ENCODE measurements at places on chromosomes 2 and 18.

DNA sequence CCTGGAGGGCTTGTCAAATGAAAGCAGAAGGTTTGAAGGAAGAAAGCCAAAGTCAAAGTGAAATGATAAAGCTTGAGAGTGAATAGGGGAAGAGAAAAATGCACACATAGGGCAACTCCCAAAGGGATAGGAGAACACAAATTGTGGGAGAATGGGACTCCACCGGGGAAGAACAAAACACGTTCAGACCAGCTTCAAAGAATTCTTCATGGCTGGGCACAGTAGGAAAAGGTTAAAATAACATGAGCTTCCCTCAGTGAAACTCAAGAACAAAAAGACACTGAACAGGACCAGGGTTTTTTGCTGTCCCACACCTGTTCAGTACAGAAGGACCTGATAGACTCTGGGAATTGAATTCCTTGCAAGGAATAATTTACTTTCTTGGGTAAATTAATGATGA lies 123.1 kb upstream of the NCKAP5 start:
- no peak for DNase-seq

- peak; percentile 78 for DNase-seq
These were observed 45.2 kb upstream of the GLS start for GRCh38 chr2:190835303-190835930.

DNA sequence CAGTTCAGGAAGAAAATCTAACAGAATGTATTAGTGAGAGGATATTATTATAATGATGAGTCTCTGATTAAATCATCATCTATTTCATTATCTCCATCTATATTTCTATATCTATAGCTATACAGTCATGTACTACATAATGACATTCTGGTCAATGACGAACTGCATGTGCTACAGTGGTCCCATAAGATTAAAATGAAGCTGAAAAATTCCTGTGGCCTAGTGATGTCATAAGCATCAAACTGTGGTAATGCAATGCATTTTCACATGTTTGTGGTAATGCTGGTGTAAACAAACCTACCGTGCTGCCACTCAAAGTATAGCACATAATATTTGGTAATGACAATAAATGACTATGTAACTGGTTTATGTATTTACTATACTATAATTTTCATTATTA lies 1127.9 kb upstream of the CHAC2 start:
- DNase-seq, result no peak

DNA sequence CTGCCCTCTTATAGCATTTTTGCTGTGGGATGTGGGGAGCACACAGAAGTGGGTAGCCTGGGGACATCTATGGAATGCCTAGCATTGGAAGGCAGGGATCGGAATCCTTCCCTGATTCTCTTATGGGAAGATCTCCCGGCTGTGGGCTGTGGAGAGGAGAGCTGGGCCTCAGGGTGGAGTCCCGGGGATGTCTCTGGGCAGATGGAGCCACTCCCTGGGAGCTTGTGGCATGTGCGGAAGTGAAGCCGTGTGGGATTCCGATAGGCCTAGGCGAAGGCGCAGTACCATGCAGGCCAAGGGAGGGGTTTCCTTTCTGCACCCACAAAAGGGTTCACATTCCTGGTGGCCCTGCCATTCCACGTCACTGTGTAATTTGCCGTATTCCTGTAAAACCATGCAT lies 87.9 kb downstream of the GLI2 start:
- DNase-seq, result no peak

DNA sequence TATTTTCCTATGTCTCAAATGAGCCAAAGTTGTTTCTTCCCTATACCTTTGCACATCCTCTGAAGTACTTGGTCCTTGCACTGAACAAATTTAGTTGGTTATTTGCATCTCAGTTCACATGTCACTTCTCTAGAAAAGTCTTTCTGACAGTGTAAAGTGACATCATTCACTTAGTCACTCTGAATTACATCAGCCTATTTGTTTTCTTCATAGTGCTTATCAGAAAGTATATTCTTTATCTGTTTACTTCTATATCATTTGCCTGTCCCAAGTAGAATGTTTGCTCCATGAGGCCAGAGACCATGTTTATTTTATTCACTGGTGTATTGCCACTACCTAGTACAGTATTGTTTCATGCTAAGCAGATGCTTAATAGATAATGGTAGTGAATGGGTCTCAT lies 173.7 kb downstream of the HNMT start:
- peak; percentile 18 for DNase-seq

DNA sequence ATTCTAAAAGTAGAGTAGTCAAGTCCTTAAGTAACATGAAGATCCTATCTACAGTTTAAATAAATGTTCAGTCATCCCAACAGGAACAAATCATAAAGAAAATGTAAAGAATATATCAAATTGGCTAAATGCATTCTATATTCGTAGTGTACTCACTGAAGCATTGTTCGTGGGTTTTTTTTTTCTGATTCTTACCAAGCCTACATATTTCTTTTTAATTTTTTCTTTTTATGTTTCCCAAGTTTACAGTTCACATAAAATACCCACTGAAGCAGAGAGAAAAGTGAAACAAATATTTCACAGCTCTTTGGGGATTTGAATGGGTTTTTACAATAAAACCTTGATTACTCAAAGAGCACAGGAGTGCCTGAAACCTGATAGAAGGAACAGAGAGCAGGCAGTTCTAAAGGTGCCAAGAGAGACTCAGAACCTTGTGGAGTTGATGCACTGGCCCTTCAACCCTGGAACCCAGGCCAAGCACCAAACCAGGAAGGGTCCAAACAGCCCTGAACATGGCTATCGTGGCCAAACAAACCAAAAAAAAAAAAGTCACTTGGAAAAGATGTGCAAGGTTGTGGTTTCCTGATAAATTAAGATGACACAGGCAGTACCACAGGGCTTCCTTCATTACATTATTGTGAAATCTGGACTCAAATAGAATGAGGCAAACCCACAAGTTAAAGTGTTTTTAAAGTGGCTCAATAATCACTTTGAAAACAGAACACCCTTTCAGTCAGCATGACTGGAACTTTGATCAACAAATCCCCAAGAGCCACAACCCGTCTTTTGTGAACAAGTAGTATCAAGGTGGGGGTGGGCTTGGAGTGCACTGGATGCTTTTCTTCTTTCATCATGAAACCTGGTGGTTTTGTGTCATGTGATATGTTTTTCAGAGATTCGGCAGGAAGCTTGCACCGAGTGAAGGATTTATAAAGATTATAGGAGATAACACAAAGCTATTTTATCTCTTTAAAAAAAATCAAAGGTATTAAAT lies 245.0 kb upstream of the FN1 start:
- DNase-seq, result peak; percentile 75

DNA sequence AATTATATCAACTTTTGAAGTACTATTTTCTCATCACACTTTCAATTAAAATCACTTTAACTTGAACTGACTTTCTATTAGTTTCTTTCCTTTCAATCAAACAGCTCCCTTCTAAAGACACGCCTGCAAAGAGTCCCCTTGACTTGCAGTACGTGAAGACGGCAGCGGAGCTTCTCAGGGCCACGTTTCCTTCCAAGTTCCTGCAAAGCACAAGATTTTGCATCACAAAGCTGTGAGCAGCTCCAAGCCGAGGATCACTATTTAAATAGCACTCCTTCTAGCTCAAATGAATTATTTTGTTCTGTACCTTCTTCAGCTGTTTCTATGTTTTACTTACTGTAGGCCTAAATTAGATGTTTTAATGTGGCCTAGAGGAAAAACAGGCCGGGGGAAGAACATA lies 30.8 kb downstream of the SH3YL1 start:
- DNase-seq, result no peak

GRCh38 chr2:99317161-99317872 lies 16.3 kb upstream of the LYG1 start:
- DNase-seq, result no peak

GRCh38 chr18:46408334-46408987 lies 248.6 kb downstream of the LOXHD1 start:
- no peak for DNase-seq

DNA sequence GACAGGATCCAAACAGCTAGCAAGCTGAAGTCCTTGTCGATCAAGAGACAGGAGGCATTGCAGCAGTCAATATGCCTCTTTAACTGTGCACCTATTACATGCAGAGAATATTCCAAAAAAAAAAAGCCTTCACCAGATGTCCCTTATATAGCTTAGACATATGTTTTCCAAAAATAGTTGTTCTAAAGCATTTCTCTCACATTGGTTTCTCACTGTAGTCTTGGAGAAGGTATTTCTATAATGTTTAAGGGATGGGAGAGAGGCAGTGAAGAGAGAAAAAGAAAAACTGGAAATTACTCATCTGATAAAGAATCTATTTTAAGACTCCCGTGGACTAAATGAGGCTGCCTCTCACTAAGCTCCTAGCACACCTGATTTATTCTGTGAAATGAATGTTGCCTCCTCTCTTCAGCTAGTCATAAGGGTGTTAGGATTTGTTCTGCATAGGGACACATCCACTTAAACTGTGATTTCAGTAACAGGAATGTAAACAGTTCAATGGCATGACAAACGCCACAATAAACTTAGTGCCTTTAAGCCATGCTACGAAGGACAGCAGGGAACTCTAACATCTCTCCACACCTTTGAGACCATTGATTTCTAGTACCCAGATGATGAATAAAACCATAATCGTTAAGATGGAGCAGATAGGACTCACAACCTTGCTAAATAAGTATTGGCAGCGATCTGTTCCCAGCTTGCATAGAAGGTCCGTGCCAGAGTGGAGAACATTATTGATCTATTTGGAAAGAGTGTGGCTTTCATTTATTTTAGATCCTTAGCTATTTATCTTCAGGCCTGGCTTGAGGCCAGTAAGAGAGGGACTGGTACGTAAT lies 98.6 kb upstream of the NCK2 start:
- DNase-seq, result no peak

DNA sequence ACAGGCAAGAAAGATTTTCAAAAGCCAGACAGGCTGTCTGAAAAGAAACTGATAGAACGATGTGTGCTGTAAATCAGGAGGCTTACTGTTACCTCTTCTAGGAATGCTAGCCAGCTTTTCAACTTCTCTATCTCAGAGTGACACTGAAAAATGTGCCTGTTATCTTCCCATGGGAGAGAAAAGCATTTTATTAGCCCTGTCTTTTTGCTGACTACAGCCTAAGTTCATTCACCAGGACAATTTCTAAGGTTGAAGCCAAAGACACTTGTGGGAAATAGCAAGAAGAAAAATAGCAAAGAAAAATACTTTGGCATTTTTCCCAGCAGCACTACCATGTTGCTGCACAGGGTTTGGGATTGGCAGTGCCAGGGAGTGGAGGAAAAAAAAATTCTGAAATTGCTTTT lies 34.0 kb downstream of the ABCB11 start:
- no peak for DNase-seq

GRCh38 chr2:64419596-64420165 lies 34.3 kb upstream of the LGALSL start:
- DNase-seq, result no peak

GRCh38 chr2:96116879-96117533 lies 635 bp upstream of the ADRA2B start:
- DNase-seq, result peak; percentile 47

DNA sequence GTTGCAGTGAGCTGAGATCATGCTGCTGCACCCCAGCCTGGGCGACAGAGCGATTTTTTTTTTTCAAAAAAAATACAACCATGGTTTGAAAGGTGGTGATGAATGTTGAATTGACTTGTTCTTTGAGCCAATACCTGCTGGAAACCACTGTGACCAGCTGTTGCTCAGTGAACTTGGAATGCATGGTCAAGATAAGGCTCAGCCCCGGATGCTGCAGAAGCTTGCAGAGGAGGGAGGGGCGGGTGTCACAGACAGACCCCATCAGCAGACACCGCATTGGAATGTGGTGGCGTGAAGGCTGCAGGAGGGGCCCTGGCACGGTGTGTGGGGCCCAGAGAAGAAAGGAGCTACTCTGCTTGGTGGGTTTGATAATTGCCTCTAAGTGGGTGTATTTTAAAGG lies 91.6 kb downstream of the ITGB1BP1 start:
- no peak for DNase-seq

DNA sequence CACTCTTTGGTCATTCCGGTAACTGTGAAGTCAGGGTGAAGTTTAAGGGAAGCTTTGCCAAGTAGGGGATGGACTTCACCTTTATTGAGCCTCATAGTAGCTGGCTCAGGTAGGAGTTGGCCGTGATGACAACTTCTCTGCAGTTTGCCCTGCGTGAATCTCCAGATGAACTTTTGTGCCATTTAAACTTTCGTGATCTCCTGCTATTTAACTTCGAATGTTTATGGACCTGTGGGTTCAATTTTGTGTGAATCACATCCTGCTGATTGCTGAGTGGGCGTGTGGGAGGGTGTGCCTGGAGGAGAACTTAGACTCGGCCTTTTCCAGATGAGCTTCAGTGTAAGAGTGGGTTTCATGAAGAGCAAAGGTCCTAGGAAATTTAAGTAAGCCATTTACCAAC lies 4.2 kb downstream of the UGT1A1 start:
- DNase-seq, result peak; percentile 32

DNA sequence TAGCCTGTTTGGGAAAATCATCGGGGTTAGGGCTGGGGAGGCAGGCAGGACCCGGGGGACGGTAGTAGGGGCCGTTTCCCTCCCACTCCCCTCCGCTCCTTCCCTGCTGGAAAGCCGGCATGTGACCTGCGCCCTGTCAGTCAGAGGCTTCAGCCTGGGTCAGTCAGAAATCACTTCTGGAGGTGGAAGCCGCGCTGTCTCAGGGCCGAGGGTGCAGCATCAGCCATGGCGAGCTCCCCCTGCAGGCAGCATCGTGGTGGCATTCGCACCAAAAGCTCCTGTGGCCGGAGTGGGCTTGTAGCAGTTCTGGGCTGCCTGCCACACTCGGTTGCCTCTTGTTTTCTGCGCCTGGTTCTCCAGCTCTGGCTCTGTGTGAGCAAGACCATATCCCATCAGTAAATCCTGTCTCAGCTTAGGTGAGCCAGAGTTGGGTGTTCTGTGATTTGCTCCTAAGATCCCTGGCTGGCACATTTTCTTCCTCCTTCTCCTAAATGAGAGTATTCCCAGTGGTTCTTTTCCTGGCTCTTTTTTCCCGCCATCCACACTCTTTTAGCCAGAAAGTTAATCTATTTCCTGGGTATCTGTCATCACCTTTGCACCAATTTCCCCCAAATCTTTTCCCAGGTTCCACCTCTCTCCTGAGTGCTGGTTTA lies 123.9 kb upstream of the CD302 start:
- peak; percentile 52 for DNase-seq

GRCh38 chr2:157470321-157470720 lies 26.4 kb upstream of the CYTIP start:
- no peak for DNase-seq

DNA sequence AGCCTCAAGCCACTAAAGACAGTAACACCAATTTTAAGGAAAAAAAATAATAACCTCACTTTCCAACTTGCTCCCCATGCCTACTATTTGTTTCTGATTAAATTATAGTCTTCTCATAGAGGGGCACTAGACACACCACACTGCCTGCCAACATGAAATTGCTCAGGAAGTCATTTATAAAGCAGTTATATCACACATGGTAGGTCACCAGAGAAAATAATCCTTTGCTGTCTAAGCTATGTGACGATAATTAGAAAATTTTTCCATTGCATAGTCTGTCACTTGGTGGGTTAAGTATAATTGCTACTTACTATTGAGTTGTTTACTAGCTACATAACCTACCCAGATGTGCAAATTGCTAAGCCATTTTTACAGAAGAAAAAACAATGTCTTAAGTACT lies 85.2 kb downstream of the INO80D start:
- DNase-seq, result no peak

DNA sequence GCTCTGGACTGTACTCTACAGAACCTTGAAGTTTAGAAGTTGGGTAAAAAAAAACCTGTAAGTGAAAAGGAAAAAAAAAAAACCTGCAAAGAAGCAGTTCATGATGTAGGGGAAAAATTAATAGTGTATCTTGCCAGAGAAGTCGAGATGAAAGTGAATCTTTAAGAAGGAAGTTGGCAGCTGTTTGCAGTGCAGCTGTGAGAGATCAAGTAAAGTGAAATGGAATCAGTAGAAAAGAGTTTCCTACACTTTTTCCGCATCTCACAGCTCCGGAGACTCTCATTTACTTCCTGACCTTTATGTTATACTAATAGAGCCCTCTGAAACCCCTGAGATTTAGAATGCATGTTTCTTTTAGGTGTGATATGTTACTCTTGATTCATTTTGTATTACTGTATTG lies 19.2 kb downstream of the RNMT start:
- no peak for DNase-seq

Data from epithelial cell of esophagus (primary cell).